ENCODE measurements at places on chromosomes 1 and 21.
A peak's percentile ranks its signal among the peaks of the same experiment; 100 is the strongest.

DNA sequence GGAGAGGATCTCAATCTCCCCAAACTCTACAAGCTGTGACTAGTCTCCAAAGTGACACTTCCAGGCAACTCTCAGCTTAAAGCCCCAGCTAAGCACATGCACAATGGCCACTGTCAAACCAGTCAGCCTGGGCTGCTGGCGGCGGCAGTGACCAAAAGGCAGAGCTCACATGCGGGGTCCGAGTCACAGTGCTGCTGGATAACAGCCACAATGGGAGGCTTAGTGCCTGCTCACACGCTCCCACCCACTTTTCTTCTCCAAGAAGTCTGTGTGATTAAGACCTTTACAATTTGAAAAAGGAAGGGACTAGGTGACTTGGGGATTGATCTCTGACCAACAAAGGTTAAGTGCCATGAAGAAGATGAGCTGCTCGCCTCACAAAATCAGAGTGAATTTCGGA, 16.8 kb downstream of the RIPK4 start:
- no peak for DNase-seq

DNA sequence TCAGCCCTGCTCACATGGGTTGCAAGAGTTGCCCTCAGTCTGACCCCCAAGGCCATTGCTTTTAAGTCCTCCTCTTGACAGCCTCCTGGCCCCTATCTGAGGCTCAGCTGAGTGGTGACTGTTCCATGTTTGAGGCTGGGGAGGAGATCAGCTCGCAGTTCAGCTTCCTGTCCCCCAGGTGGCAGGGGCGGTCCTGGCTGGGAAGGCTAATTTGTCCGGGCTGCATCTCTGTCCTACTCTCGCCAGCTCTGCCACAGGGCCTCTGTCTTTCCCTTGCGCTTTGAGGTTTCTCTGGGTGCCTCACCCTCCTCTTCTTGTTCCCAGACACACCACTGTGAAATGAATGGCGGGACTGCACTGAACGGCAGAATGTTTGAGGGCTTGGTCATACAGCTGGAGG, 157.3 kb downstream of the KCNJ6 start:
- no peak for DNase-seq

GRCh38 chr21:41373763-41374162, 11.9 kb downstream of the MX2 start:
- DNase-seq: no peak

DNA sequence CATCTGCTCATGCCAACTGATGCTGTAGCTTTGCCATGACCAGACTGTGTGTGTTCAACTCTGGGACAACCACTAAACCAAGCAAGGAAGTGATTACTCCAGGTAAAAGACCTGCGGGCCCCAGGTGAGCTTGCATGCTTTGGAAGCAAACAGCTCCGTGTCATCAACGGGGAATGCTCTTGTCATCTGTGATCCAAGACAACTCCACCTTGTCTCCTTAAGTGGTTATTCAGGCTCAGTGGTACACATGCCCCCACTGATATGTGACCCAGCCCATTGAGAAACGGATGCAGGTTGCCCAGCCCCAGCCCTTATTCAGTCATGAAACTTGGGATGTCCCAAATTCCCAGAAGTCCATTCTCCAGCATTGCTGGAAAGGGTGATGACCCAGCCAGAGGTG, 89.0 kb downstream of the TIAM1 start:
- DNase-seq: no peak

DNA sequence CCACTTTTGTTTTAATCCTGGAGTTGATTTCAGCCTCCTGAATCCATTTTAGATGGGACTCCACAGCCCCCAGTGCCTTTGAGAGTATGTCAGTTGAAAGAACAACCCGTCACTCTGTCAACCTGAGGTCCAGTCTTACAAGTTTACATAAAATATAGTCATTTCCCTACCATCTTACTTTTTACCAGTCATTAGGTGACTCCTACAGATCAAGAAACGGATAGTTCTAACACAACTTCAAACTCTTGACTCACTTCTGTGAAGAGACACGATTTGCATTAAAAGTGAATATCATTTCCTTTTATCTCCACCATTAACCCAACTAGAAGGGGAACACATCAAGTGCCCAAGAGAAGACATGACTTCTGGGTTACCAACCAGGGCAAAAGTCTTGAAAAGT, 147.1 kb downstream of the NTPCR start:
- no peak for DNase-seq

DNA sequence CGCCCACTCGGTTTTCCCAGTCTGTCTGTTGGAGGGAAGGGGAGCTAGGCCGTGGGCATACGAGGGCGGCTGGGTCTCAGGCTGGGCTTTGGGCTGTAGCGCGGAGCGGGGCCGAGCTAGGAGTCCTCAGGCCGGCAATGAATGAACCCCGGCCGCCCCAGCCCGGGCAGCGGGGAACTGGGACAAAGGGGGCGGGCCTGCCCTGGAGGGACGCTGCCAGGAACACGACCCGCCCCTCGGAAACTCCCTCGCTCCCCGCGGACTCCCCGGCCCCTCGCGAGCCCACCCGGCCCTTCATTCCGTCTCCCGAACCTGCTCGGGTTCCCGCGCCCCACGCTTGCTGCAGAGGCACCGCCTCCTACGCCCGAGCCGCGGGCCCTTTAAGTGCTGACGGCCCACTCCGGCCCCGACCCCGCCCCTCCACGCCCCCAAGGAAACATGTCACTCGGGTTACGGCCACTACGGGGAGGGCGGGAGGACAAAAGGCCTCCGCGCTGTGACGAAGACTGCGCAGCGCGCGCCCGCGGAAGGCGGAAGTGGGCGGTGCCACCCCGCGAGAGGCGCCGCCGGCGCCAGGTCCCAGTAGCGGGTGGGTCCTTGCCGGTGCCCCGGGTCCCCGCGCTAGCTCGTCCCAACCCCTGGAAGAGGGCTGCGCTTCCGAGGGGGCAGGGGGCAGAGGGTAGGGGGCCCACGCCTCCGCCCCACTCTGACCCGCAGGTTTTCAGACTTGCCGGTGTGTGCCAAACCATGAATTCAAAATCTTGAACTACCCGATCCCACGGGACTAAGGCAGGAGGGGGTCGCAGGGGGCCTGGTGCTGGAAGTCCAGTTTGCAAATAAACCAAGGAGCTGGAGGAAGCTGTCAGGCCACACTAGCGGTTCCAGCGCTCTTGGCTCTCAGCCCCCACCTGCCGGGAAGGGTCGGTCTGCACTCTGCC, at the start of gene GALE:
TSS of gene GALE (minus strand) at position 355 of the 938 bp plus-strand sequence. CDS start 1,747 bp downstream, outside the sequence.
- DNase-seq: peak; percentile 96

DNA sequence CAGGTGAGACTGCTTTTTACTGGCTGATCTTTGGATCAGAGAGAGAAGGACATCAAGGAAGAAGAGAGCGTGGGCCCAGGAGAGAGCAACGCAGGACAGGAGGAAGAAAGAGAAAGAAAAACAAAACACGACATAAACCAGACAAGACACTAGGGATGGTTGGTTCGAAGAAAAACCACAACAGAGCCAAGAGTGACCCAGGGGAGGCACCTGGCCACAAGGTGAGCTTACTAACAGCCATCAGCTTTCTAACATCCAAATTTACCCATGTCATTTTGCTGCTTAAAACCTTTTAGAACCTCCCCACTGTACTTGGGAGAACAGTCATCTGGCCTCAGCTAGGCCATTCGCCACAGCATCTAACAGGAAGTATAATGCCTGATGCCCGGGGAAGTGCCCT, 57.8 kb downstream of the ARHGEF11 start:
- no peak for DNase-seq

- no peak for DNase-seq
These were observed 55.7 kb upstream of the KCNE2 start for GRCh38 chr21:34307991-34308532.

- DNase-seq: no peak
These were observed 32.1 kb downstream of the SH3BP5L start for GRCh38 chr1:248793592-248793991.

- DNase-seq: no peak
These were observed 246.1 kb downstream of the FMN2 start for GRCh38 chr1:240337781-240338180.

DNA sequence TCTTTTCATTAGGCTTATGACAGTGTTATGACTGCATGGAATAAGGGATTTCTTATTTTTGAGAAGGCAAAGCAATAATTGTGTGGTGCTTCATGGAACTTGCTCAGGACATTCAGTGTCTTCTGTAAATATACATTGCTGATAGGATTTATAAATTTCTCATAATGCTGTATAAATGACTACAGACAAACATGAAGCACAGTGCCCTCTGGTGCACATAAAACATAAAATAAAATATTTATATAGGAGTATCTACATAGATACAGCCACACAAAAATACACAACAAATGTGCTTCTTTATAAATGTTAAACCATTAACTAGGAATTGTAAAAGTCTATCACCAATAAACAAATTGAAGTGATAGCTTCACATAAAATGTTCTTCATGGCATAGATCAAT, 24.1 kb downstream of the BRINP3 start:
- no peak for DNase-seq

GRCh38 chr1:17719874-17720273, 35.3 kb upstream of the ACTL8 start:
- no peak for DNase-seq

DNA sequence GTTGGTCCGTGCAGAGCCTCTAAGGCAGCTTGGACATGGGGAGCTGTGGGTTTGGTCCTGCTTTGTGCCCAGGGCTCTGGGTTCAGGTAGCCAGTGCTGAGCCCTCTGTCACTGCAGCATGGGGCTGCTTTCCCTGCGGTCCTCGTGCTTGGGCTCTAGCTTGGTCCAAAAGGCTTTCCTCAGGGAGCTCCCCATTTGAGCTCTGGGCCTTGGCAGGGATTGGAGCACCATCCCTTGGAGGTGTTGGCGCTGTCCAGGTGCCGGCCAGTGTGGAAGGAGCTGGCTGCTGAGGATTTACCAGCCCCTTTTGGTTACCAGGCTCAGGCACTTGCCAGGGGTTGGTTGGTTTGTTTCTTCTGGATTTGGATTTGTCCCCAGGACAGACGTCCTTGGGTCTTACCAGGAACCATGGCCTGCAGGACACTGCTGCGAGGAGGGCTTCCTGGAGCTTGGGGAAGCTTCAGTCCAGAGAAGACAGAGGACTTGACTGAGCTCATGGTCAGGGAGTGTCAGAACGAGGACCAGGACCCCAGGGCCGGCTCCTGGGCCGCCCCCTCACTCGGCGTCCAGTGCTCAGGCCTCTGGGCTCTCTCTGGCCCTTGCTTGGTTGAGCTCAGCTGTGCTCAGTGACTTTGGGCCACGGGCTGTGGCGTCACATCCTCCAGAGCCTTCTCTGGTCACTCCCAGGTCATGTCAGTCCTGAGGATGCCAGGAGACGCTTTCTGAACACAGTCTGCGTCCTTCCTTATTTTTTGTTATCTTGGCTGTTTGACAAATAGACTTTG, 224.7 kb downstream of the CAMTA1 start:
- no peak for DNase-seq

GRCh38 chr21:42377211-42377950, 11.0 kb upstream of the TFF1 start:
- DNase-seq: no peak

DNA sequence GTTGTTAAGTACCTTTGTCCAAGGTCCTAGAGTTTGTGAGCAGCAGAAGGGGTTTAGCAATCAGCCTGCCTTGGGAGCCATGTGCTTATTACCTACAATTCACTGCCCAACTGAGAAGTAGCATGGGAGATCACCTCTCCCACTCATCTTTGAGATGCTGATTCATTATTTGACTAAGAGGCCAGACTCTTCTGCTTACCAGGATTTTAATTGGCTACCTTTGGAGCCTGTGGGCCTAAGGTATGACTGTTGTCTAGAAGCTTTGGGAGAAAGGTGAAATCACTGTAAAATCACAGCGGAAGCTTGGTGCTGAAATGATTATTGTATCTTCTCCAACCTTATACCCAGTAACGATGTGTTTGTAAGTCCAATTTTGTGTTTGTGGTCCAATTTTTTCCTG, 213.4 kb downstream of the ST6GALNAC3 start:
- no peak for DNase-seq

DNA sequence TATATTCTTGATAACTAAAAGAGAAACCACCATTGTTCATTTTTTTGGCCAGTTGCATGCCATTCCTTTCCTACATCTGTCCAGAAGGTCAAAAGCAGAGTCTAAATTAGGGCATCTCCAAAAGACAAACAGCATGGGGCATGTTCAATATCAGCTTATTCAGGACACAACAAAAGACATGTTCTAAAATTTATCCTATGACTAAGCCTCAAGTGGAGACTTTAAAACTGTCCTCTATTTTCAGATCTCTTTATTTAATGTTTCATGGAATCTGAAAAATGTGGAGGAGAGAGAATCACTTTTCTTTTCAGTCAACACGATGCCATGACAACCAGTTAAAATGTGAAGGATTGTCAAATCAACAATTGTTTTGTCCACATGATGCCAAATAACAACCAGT, 303.4 kb upstream of the PRMT6 start:
- no peak for DNase-seq

DNA sequence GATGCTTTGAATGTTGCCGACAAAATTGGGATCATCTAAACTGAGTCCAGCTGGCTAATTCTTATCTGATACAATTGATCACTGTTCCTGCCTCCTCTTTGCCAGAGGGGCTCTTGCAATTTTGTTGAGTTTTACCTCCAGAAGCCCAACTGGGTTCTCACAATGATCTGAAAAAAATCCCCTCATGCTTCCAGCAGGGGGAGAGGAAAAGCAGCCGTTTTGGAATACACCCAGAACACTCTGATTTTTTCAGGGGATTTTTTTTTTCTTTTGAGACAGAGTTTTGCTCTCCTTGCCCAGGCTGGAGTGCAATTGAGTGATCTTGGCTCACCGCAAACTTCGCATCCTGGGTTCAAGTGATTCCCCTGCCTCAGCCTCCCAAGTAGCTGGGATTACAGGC, 13.9 kb upstream of the RERE start:
- no peak for DNase-seq

GRCh38 chr1:209614906-209615305, 31.4 kb downstream of the CAMK1G start:
- DNase-seq: no peak

- no peak for DNase-seq
These were observed 41.9 kb downstream of the LPGAT1 start for GRCh38 chr1:211788626-211789025.

- no peak for DNase-seq
These were observed 357.8 kb downstream of the SIPA1L2 start for GRCh38 chr1:232271991-232272589.

DNA sequence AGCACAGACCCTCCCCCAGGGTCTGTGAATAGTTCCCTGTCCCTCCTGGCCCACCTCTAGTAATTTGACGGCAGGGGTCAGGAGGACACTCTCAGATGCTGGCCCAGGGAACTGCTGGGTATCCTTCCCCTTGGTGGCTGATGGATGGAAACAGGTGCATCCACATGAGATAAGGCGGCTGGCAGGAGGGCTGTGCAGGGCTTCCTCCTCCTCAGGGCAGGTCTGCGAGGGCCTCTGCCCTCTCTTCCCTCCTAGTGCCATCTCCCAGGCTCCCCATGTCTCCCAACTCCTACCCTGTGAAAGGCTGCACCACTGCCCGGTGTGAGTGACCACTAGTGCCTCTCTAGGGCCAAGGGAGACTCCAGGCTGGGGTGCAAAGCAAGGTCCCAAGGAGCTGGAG, 123.9 kb downstream of the GLIS1 start:
- DNase-seq: no peak

GRCh38 chr21:41876396-41876795, 2.7 kb downstream of the PRDM15 start:
- no peak for DNase-seq

DNA sequence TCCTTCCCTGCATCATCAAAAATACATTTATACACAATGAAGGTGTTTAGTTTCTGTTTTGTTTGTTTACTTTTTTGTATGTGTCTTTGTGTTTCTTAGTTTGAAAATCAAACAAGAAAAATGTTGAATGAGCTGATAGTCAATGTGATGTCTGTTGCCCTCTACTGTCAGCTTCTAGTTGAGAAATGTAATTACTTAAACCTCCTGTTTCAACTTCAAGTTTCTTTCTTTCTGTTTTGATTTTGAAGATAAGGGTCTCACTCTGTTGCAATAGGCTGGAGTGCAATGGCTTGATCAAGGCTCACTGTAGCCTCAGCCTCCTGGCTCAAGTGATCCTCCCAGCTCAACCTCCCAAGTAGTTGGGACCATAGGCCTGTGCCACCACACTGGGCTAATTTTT, 37.5 kb downstream of the SPTA1 start:
- no peak for DNase-seq

Data from NK-92 treated with Interleukin-12 subunit alpha and Interleukin-12 subunit beta, amount 100 ng/mL, for 24 hours (cell line).